Stimulated activated CD8-positive, alpha-beta memory T cell treated with anti-CD3 and anti-CD28 coated beads, Interleukin-2, amount 100 ng/mL, for 1 hour (primary cell): ENCODE measurements at places on chromosomes 16 and 17.
A peak's percentile ranks its signal among the peaks of the same experiment; 100 is the strongest.

- DNase-seq: no peak
Observed at GRCh38 chr17:69500911-69501429, 86.5 kb downstream of the MAP2K6 start.

DNA sequence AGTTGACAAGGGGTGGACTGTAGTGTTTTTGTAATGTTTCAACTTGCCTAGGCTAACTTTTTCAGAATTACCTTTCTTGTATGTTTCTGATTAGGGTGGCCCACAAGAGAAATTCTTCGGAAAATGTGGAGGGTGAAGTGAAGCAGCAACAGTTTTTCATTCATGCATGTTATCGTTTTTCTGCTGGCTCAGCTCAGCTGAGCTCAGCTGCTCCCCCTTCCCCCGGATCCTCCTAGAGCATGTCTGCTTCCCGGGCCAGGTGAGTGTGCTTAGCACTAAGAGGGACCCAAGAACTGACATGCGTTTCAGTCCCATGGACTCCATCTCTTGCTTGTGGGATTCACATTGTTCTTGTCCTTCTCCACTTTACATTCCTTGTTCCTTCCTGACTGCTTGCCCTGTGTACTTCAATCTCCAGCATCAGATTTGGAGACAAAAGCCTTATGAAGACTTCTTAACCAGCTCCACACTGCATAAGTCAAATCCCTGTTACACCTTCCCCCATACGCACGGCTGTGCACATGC is 33.6 kb downstream of the SCPEP1 start:
- DNase-seq: no peak

GRCh38 chr17:37521821-37522220 is 32.1 kb downstream of the DUSP14 start:
- DNase-seq: no peak

GRCh38 chr17:49616086-49616485 is 40.4 kb downstream of the NXPH3 start:
- DNase-seq: no peak

DNA sequence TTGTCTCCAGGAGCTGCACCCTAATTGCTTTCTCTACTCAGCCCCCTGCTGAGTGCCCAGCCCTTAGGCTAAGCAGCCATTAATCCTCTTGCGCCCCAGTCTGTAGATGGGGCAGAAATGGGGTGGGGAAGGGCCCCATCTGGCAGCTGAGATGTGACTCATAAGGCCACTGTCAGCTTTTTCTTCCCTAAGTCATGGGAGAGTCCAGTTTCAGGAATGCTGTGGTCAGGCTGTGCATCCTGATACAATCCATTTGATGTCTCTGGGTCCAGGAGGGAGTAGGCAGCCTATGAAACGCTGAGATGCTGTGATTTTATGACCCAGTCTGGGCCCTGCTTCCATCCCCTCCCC is 12.3 kb downstream of the PLXDC1 start:
- DNase-seq: no peak

GRCh38 chr16:59173408-59173831 is 439.3 kb upstream of the GOT2 start:
- DNase-seq: no peak

DNA sequence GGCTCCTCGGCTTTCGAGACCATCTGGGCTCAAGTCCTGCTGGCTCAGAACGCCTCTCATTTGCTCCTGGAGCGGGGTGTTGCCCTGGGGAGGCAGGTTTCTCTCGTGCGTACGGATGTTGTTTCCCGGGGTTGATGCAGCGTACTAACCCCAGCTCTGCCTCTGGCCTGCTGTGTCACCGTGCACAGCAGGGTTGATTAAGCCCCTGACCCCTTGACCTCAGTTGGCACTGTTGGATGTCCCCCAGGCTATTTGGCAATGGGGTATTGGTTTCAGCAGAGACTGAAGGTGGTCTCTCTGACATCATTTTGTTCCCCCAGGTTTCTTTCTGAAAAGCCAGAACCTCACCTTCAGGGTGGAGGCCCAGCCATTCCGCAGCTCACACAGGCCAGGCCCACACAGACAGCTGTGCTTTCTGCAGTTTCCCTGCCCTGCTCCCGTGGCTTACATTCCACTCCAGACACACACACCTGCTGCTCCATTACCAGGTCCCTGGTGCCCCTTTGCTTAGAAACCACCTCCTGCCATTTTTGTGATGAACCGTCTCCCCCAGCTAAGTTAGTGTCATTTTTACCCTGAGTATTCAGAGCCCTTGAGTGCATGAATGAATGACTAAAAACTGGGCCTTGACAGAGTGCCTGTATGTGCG is 233.5 kb downstream of the CCDC182 start:
- DNase-seq: no peak

- no peak for DNase-seq
Observed at GRCh38 chr17:29091606-29092289, 48.8 kb downstream of the PIPOX start.

- DNase-seq: no peak
Observed at GRCh38 chr17:54544249-54544648, 356.4 kb upstream of the TOM1L1 start.

DNA sequence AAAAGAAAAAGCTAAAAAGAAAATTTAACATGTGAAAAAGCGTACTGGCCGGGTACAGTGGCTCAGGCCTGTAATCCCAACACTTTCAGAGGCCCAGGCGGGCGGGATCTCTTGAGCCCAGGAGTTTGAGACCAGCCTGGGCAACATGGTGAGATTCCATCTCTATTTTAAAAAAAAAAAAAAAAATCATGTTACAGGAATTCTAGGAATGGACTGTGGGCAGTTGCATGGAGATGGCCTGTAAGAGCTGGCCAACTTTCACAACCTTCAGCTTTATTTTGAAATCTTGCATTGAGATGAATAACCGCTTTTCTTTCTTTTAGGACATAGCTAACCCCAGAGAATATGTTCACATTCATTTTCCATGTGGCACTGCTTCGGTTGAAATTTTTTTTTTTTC is 8.2 kb upstream of the CIAO3 start:
- no peak for DNase-seq

GRCh38 chr16:87836844-87837581 is 32.3 kb downstream of the SLC7A5 start:
- no peak for DNase-seq

DNA sequence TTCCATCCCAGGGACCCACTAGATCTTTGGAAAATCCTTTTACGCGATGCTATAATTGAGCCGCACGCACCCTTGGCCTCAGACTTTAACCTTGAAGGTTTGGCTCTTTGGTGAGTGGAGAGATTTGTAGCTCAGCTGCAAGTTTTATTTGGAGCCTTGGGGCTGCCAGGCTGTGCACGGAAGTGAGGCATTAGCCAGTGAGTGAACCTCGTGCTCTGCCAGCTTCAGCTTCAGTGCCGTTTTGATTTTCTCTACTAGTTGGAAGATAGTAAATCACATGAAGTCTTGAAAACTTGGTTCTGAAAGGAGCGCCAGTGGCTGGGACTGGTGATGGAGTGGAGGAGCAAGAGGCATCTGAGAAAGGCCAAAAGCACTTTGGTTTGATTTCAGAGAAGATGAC is 17.3 kb downstream of the CRHR1 start:
- no peak for DNase-seq

GRCh38 chr16:54207837-54208236 is 78.8 kb downstream of the IRX3 start:
- no peak for DNase-seq

DNA sequence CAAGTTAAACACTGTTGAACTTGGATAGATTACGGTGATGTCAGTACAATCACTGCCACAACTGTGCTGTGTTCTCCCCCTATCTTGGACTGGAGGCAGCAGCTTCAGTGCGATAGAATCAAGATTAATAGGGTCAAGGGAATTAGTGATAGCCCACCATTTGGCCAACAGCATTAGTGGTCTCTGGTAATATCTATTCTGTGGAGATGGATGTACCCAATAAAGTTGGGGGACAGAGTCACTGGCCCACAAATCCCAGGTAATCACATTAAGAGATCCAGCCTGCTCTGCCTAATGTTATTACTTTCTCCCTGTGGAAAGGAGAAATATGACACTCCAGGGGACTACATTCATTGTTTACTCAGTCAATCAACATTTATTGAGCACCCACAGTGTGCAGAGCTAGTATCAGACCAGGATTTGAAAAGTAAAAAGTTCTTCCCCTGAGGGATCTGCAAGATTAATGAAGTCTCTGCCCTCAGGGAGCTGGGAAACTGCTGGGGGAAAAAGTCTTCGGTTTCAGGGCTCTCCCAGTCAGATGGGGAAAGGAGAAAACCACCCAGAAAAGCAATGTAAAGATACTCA is 23.6 kb upstream of the ATP5MC1 start:
- DNase-seq: no peak

DNA sequence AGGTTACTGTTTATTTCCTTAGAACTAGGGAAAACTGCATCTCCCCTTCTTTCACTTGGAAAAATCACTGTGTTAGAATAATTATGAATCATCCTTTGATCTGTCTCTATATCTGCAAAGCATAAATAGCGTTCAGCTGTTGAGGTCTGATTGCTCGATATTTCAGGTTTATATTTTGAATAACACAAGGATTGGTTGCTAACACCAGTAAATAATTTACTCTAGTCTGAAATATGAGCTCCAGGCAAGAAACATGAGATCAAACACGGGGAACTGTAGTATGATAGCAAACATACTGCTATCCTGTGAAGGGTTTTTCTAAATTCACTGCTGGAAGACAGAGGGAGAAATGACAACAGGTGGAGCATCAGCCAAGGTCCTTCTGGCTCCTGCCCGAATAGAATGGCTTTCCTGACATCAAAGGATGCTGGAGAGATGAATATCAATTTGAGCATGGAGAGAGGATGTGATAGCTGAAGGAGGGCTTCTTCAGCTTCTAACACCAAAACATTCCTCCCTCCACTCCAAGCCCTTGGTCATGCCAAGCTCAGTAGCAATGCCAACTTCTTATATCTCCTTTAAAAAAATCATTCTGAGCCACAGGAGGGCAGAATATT is 450.3 kb downstream of the SHISA9 start:
- DNase-seq: no peak

- no peak for DNase-seq
Observed at GRCh38 chr17:8883353-8883752, 15.9 kb upstream of the PIK3R6 start.

- DNase-seq: no peak
Observed at GRCh38 chr17:39953471-39953888, 9.3 kb upstream of the GSDMA start.

- no peak for DNase-seq
Observed at GRCh38 chr16:3971706-3972105, 91.2 kb upstream of the CREBBP start.

- DNase-seq: no peak
Observed at GRCh38 chr17:32275060-32276042, 9.7 kb downstream of the RHBDL3 start.

DNA sequence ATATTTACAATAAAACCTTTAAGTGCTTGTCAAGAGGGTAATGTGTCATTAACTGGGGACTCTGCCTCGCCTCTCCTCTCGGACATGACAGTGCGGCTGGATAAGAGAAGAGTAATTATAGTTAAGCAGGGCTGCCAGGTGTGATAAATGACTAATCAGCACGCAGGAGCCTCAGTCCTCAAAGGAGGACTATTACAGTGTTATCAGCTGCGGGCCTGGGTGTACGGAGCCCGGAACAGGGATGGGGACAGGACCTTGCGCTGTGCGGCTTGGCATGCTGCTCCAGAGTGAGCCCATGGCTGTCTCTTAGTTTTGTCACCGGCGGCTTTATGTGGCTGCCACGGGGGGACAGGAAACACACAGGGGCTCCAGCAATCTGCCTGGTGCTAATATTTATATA is 607.2 kb downstream of the MAF start:
- DNase-seq: no peak

DNA sequence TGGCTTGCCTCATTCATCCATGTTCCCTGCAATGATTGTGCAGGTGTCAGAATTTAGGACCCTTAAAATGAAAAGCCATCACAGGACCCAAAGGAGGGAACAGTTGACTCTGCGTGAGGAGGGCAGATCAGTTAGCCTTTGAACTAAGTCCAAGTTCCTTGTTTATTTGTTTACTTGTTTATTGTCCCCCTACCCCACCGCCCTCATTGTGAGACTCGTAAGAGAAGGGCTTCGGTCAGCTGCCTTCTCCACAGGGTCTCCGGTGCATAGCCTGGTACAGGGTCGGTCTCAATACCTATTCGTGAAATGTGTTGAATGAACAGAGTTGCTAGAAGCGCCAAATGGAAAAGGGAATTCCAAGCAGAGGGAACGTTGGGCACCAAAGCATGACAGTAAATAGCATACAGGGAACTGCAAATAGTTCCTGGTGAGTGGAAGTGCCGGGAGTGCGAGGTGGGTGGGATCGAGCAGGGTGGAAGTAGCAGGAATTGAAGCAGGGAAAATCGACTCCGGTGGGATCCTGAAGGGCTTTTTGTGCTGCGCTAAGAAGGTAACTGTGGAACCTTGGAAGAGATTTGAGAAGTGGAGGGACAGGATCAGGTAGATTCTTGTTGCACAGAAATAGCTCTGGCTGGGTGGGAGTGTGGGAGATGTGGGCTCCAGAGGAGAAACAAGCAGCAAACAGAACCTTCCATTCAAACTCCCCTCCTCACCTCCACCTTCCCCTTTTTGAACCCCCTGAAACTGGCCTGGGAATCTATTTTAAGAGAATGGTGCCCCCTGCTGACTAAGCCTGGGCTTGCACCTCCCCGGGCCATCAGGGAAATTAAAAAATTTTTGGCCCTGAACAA is 12.7 kb downstream of the SLC35B1 start:
- peak; percentile 52 for DNase-seq

DNA sequence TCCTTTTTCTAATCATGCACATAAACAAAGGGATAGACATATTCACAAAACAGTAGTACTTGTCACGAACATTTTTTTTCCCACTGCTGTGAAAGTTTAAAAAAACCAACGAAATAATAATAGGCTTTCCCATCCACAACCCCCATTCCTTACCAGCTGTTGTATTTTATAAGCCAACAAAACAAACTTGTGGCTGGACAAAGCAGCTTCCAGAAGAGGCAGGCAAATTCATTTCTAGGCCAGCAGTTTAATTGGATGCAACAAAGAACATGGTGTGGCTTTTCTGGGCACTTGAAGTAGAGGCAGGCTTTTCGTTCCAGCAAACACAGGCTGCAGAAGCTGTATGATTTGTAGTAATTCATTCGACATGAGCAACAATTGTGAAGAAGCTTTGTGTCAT is 56.0 kb upstream of the FAM20A start:
- DNase-seq: no peak

- DNase-seq: no peak
Observed at GRCh38 chr17:17554266-17554665, 37.2 kb downstream of the PEMT start.

- no peak for DNase-seq
Observed at GRCh38 chr17:17176341-17176740, 29.8 kb downstream of the PLD6 start.

DNA sequence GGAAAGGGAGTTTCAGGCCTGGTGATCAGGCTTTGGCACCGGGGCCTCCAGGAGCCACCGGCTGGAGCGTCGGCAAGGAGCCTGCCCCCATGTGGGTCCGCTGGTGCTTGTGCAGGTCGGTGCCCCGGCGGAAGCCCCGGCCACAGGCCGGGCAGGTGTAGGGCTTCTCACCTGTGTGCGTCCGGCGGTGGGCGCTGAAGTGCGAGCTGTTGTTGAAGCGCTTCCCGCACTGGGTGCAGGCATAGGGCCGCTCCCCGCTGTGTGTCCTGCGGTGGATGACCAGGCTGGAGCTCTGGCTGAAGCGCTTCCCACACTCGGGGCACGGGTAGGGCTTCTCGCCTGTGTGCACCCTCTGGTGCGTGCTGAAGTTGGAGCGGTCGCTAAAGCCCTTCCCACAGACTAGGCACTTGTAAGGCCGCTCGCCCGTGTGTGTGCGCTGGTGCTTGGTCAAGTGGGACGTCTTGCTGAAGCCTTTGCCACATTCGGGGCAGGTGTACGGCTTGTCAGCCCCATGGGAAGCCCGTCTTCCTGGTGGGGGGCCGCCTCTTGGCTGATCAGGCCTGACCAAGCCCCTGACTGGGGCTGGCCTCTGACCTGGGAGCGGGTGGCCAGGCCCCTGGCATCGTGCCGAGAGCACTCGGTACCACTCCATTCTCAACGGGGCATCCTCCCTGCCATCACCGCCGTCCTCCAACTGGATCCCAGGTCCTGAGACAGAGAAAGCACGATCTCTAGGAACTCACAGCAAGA is 14.4 kb downstream of the ZNF500 start:
- no peak for DNase-seq
